Stimulated activated CD4-positive, alpha-beta T cell treated with anti-CD3 and anti-CD28 coated beads, Interleukin-1b, Interleukin-23, amount 100 ng/mL, for 1 hour (primary cell): ENCODE measurements at places on chromosomes 5 and 9.

- no peak for DNase-seq
Measured at GRCh38 chr9:89483592-89484474, 14.1 kb downstream of the SEMA4D start.

GRCh38 chr9:130664251-130665028 is at the start of gene PRDM12:
Gene PRDM12 (plus strand): TSS chr9:130664594. CDS start chr9:130664654, 60 bp downstream.
- no peak for DNase-seq

GRCh38 chr5:400282-401145 is 42.5 kb upstream of the EXOC3 start:
- DNase-seq = no peak

GRCh38 chr5:81250004-81250403 is 16.9 kb downstream of the CKMT2 start:
- DNase-seq = no peak

GRCh38 chr9:18550286-18550685 is 76.3 kb downstream of the ADAMTSL1 start:
- no peak for DNase-seq
